ENCODE measurements at places on chromosomes 16 and 17.

DNA sequence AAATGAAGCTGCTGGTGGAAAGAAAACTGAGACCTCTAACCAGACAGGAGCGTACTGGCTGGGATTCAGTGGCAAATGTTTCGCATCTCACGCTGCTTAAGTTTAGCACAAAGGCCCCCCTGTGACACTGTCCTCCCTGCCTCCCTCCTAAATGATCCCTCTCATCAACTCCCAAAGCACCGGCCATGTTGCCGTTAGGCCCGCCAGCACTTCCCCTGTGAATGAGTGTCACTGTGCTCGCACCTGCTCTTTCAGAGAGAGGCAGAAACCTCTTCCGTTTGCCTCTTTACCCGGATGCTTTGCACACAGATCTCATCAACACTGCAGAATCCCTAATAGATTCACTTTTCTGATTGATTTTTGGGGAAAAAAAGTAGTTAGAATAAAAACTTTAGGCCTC, 26.5 kb downstream of the MBTPS1 start:
- DNase-seq = no peak

DNA sequence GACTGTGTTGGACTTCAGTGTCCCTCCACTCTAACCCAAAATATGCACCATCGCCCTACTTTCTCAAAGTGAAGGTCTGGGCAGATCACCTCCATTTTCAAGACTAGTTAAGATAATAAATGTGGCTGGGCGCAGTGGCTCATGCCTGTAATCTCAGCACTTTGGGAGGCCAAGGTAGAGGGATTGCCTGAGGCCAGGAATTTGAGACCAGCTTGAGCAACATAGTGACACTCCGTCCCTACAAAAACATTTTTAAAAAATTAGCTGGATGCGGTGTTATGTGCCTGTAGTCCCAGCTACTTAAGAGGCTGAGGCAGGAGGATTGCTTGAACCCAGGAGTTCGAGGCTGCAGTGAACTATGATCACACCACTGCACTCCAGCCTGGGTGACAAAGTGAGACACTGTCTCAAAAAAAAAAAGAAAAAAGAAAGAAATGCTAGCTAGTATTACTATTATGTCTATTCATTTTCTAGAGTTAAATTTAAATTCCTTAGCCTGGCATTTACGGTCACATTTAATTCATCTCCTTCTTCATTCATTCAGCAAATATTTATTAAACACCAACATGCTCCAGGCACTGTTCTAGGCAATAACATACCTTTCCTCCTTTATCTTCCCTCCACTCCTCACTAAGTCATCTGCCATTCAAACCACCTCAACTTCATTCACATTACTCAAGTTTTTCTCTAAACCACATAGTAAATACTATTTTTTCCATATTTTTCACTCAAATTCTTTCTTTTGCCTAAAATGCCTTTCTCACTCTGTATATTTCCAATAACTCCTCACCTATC, 96.1 kb upstream of the XYLT1 start:
- DNase-seq = no peak

GRCh38 chr17:81491181-81491581, 21.4 kb downstream of the ACTG1 start:
- no peak for DNase-seq

DNA sequence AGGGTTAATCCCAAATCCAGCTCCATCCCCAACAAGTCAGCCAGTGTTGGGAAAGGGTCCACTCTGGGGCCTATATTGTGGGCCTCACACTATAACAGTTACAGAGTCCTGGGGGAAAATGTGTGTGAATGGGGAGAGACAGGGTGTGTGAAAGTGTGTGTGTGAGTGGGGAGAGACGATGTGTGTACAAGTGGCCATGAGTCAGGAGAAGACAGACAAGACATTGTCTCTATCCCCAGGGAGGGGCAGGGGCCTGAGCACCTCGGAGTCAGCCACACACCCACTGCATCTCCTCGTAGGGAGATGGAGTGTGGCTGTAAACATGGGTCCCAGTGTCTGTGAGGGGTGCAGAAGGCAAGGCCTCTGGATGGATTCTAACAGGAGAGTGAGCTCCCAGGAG, 2.9 kb downstream of the CRHR1 start:
- DNase-seq = no peak
